H9 (cell line): ENCODE measurements at places on chromosomes 1 and 21.

- no peak for DNase-seq
Measured at GRCh38 chr1:116152950-116153691, 41.9 kb downstream of the MAB21L3 start.

- DNase-seq = no peak
Measured at GRCh38 chr1:208820580-208821212, 576.5 kb upstream of the PLXNA2 start.

GRCh38 chr1:47431534-47431933, 6.3 kb upstream of the FOXD2 start:
- DNase-seq = peak; percentile 62

DNA sequence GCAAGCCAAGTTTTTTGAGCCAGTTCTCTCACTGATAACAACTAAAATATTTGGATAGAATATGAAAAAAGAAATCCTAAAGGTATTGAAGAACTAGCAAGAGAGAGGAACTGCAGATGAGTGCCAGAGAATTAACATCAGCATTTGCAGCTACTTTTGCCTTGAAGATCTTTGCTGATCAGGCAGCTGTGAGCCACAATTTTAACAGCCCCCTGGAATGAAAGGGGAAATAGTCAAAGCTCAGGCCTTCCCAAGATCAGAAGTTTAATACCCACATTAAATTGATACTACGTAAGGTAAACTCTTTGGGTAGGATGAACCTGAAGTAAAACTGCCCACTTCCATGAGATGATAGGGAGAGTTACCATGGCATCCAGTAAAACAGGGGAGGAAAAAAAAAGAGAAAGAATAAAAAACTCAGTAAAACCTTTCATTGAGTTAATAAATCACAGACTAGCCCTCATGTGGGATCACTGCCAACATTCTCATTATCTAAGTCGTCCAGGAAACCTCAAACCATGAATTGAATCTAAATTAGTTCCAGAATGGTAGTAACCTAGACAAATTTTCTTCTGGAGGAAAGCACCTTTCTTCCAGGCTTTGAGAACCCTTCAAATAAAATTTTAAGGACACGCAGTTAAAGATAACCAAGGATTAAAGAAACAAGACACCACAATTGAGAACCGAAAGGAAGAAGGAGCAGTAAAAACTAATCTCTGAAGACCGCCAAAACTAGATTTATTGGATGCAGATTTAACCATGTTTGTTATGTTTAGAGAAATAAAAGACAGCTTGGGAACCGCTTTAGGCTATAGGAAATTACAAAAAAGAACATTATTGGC, 28.3 kb downstream of the SCP2 start:
- no peak for DNase-seq

DNA sequence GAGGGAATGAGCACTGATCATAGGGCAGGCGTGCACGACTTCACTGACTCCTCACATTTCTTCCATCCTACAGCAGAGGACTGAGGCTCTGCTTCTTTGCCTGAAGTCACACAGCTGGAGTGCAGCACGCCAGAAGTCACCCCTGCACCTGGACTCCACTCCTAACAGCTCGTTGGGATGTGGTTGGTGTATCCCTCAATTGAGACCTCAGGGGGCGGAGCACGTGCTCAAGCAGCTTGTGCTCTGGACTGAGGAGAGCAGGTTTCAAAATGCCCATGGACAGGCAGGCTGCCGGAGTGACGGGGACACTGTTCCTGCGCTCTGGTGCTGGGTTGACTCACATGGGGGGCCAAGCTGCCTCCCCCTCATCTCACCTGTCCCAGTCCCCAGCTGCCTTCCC, 13.9 kb downstream of the CHIT1 start:
- no peak for DNase-seq

DNA sequence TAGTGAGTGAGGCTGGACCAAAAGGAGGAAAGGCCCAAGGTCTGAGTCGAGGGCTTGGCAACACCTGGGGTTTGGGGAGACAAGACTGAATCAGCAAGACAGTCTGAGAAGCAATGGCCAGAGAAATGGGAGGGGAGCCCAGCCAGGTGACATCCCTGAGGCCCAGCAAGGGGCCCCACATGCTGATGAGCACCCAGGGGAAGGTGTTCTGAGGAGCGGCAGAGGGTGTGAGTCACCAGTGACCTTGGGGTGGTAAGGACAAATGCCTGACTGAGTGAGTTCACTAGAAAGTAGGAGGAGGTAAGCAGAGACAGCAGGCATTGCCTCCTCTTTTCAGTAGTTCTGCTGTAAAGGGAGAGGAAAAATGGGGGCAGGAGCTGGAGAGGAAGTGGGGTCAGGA, 192.4 kb upstream of the GALNT2 start:
- no peak for DNase-seq
